Stomach (tissue), 19 donors: ENCODE measurements at places on chromosomes 5 and 9.

DNA sequence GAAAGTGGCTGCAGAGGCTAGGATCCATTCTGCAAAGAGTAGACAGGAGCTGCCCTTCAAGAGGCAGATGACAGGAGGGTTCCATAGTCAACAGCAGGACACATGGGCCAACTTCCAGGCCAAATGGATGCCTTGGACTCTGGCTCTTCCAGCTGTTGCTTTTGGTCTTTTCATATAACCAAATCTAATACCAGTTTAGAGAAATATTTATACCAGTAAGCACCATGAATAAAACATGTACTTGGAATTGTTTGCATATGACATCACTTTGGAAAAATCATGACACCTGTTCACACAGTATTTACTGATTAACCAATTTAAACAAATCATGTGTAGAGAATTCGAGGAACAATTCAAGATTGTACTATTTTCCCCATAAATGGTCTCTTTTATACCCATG lies 481.3 kb downstream of the DMRT2 start:
- DNase-seq = no peak

DNA sequence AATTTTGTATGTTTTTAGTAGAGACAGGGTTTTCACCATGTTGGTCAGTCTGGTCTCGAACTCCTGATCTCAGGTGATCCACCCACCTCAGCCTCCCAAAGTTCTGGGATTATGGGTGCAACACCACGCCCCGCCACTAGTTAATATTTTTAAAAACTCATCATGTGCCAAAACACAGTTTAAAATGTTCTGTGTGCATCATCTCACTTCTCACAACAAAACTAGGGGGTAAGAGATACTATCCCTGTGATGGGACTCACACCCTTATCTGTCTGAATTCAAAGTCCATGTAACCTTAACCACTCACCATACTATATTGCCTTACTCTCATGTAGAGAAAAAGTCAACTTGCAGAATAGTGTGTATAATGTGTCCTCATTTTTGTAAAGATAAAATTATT lies 2.6 kb downstream of the PKD2L2 start:
- no peak for DNase-seq

- DNase-seq = peak; percentile 32
Measured at GRCh38 chr5:125043781-125044391, 297.4 kb upstream of the ZNF608 start.

GRCh38 chr5:169895926-169896325 lies 84.4 kb downstream of the INSYN2B start:
- no peak for DNase-seq

DNA sequence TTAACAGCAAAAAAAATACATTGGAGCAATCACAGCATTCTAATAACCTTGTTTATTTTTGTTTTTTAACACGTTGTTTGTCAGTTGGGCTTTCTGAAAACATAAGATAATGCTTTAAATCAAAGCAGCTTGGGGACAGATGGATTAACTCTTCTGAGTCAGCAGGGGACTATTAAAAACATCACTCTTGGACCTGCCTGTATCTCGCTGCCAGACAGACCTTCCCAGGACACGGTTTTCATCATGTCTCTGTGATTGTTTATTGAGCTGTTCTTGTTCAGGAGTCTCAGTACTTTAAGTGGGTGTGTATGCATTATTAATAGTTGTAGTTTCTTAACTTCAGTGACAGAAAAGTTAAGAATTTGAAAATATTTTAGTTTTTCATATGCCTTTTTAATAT lies 173.2 kb downstream of the SH3GL2 start:
- no peak for DNase-seq

DNA sequence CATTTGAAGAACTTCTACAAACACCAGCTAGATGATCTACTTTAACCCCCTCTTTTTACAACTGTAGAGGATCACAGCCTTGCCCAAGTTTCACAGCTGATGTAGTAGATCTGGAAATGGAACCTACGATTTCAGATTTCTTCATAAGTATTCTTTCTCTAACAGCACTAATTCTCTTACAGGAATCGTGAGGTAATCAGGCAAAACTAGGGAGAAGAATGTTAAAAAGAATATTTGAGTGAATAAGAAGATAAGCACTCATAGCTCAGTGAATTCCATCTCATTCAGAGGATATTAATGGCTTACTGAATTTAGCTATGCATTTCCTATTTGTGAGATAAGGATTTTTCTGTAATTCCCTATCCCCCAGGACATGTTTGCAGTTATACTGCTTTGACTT lies 42.1 kb downstream of the NADK2 start:
- no peak for DNase-seq

DNA sequence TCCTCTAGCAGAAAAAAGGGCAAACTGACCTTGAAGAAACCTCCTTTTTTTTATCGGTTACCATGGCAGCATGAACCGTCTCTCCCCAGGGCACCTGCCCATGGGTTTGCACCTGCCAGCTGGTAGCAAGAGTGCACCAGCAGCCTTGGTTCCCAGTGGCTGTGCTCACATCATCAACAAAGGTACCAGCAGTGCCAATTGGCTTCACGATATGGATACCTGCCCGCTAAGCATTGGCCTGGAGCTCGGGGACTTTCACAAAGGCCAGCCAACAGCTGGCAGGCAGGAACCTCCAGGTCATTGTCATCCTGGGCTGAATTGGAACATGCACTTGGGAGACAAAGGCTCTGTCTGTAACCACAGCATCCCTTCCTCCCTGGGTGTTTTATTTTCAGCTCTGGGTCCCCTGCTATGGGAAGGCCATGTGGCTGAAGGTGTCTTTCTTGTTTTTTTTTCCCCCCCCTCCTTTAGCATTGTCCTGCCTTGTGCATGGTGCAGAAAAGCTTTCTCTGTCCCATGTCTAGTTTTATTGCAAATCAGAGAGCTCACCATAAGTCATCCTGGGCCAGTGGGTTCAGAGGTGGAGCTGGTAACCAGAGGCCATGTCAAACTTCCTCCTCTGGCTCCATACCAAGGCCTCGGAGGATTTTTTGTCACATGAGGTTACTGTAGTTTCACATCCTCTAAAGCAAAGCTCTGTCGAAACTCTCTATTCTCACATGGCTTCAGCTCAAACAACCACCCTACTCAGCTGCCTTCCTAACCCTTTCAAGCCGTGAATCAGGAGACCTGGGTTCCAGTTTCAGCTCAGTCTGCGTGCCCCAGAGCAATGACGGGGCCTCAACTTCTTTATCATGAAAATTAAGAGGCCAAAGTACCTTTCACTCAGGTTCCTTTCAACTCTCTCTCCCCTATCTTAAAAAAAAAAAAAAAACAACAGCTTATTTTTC lies 145.5 kb upstream of the MAP3K1 start:
- DNase-seq = peak; percentile 78

DNA sequence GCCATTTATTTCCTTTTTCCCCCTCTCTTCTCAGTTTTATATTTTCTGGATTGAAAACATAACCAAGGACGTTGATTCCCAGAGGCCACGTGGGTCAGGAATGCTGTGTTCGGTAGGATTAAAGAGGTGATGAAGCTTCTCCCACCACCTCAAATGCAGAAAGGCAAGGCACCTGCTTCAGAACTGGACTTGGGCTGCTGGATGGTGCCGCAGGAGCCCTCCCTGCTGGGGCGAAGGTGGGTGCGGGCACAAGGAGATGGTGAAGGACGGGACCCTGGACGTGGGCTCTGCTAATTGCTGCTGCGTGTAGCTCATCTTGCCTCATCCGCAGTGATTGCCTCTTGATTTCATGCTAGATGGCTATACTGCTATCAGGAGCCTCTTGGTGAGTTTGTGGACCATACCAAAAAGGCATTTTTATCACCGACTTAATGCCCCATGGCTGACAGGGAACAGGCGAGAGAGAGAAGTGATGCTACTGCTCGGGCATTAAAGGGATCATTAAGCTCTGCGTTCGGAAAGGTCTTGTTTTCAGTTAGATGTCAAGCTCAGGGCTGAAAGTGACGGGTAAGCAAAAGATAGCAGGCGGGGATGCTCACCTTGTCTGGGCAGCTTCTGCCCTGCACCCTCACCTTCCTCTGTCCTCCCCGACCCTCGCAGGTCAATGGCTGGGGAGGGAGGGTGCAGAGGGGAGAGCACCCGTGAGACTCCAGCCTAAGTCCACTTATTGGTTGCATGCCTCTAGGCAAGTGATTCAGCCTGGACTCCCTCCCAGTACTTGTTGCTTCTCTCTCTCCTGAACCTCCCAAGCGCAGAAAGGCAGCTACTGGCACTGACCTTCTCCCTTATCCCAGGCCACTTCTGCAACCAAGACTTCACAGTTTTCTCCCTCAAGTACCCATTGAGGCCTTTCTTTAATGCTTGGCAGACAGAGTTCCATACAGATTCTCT lies 71.6 kb upstream of the FSTL4 start:
- no peak for DNase-seq

DNA sequence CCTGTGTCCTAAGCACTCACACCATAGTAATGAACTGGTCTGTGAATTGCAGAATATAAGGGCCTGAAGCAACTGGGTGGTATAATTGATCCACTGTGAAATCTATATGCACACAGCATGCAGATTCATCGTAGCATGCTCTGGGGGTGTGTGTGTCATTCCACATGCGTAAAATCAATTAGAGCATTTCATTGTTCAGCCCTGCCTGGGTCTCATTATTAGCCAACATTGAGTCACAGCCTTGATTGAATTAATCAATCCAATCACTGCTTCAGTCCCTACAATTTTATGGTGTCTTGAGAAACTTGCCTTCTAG lies 248.0 kb downstream of the ADAMTSL1 start:
- no peak for DNase-seq

DNA sequence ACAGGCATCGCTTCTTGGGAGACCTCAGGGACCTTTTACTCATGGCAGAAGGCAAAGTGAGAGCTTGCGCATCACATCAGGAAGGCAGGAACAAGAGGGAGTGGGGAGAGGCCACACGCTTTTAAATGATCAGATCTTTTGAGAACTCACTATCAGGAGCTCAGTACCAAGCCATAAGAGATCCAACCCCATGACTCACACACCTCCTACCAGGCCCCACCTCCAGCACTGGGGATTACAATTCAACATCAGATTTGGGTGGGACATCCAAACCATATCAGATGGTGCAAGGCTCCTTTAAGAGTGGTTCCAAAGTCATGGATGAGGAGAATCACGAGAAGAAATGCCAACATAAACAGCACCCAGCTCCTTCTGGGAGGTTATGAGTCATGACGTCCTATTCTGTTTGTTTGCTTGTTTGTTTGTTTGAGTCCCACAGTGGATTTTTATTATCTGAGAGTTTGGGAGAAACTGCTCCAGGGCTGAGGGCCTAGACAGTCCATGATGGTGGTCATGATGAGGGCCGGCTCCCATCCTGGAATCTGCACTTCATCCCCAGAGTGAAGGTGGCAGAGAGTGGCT lies 453.5 kb downstream of the GADD45G start:
- no peak for DNase-seq

DNA sequence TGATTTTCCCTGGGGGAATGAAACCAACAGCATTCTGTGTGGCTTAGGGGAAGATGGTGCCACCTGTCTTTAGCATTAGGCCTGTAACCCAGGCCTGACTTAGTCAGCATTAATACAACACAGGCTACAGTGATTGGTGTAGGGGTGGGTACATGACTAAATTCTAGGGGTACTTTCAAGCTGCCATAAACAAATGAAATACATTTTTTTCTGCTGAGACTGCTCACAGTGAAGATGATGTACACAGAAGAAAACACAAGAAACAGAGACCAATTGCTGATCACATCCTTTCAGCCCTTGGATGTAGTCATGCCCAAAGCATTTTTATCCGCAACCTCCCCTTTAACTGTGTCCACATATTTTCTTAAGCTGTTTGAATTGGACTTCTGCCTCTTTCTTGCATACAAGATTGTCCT lies 527.2 kb downstream of the KCTD16 start:
- no peak for DNase-seq

DNA sequence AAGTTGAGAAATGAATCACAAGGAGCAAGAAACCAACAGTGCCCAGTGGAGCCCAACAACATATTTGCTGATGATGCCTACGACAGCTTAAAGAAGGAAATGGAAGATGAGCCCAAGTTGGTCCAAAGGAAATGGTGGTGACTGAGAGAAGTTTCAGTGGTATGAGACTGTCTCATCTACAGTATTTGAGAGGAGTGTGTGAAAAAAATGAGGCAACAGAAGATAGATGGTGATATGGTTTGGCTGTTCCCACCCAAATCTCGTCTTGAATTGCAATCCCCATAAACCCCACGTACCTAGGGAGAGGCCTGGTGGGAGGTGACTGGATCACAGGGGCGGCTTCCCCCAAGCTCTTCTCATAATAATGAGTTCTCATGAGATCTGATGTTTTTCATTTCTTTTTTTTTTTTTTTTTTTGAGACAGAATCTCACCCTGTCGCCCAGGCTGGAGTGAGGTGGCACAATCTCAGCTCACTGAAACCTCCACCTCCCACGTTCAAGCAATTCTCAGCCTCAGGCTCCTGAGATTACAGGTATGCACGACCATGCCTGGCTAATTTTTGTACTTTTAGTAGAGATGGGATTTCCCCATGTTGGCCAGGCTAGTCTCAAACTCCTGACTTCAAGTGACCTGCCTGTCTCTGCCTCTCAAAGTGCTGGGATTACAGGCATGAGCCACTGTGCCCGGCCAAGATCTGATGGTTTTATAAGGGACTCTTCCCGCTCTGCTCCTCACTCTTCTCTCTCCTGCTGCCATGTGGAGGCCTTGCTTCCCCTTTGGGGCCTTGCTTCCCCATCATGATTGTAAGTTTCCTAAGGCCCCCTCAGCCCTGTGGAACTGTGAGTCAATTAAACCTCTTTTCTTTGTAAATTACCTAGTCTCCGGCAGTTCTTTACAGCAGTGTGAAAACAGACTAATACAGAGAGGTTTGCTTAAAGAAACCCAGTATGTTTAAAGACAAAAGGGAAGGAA lies 30.2 kb downstream of the EFCAB9 start:
- DNase-seq = no peak

DNA sequence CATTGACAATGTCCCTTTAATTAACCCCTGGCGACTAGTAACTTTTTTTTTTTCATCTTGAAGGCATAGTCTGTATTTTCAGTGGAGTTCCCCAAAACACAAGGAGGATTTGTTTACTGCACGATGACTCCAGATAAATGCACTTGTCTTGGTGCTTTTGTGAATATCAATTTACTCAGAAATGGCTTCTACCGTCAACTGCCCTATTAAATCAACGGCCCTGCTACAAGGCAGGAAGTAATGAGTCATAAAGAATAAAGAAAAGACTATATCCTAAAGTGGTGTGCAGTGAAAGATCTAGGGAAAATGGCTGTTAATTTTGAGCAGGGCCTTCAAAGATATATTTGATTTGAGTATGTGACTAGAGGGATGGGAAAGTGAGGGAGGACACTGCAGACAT lies 388.3 kb upstream of the CHD1 start:
- DNase-seq = no peak

GRCh38 chr5:79173626-79174025 lies 62.0 kb downstream of the BHMT start:
- peak; percentile 55 for DNase-seq
